ENCODE measurements at places on chromosomes 1 and 21.

DNA sequence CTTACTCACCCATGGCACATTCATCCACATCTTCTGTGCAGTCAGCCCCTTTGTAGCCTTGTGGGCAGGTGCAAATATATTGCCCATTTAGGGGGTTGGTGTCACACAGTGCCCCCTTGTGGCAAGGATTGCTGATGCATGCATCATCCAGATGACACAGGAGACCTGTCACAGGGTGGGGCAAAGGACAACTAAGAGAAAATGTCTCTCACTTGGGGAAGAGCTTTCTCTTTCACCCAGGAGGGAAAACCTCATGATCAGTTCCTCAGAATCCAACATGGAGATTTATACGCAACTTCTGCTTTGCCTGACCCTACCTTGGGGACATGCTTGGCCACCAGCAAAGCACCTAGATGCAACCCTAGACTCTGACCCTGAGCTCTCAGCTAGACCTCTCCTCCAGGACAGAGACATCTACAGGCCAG lies 71.8 kb upstream of the ADAM30 start:
- peak; percentile 84 for DNase-seq

- DNase-seq: no peak
Observed at GRCh38 chr1:54812801-54813484, 11.8 kb upstream of the TTC22 start.

- DNase-seq: no peak
Observed at GRCh38 chr1:84390226-84390625, 8.1 kb upstream of the DNASE2B start.

DNA sequence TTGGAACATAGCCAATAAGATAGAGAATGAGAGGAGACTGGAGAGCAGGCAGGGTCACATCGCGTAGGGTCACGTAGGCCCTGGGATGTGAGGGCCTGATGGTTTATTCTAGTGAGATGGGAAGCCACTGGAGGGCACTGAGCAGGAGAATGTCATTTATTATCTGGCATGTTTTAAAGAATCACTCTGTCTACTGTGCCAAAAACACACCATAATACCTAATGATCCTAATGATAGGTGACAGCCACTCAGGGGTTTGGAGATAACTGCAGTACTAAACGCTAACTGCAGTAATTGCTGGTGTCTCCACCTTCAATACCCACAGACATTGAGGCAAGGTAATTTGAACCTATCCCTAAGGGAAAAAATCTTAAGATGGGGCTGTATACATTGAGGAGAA lies 185.4 kb downstream of the TTLL7 start:
- DNase-seq: no peak

DNA sequence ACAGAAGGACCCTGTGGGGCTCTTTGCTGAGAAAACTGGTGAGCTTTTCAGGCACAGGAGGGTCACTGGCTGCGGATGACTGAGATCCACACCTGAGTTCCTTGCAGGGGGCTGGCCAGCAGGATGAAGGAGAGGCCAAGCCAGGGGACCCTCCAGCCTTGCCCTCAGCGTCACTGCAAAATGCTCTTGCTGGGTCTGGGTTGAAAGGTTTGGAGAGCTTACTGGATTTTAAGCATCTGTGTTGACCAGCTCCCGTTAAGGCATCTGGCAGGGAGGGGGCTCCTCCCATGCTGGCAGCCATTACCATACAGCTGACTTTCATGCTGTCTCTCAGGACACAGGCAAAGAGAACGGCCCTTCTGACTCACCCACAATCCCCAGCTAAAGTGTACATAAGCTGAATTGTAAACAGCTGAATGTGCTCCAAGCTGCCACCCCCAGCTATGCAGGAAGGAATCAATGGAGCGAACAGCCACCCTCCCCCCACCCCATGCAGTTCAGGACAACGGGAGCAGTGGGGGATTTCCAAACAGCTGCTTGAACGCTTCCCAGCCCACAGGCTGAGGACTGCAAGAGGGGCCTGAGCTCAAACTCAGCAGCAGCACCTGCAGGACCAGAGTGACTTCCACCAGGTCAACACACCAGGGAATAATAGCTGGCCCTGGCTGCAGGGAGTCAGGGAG lies 21.3 kb upstream of the A3GALT2 start:
- DNase-seq: no peak

DNA sequence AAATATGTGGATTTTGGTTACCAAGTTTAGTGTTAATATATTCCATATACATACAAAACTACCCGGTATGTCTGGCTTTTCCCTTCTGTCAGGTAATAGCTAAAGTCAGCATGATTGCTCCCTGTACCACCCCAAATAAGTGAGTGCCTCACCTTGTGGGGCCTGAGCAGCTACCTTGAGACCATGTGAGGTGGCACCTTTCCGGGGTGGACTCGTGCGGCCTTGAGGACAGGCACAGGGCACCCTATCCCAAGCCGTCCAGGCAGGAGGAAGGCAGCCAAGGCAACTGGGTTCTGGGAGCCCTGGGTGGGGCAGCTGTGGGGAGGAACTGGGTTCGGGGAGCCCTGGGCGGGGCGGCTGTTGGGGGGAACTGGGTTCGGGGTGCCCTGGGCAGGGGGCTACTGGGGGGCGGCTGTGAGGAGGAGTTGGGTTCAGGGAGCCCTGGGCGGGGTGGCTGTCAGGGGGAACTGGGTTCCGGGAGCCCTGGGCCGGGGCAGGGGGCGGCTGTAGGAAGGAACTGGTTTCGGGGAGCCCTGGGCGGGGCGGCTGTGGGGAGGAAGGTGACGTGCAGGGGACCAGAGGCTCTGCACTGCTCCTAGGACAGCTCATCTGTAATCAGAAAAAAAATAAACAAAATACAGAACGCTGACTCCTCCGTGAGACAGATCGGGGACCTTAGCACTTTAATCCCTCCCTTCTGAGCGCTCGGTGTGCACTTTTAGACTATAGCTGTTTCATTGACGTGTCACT lies 63.3 kb downstream of the POFUT2 start:
- DNase-seq: peak; percentile 34

- DNase-seq: no peak
Observed at GRCh38 chr1:9853249-9853595, 29.5 kb upstream of the CLSTN1 start.
